Cerebellar nuclear complex (tissue), 1 donor: ENCODE measurements at places on chromosomes 5 and 9.

DNA sequence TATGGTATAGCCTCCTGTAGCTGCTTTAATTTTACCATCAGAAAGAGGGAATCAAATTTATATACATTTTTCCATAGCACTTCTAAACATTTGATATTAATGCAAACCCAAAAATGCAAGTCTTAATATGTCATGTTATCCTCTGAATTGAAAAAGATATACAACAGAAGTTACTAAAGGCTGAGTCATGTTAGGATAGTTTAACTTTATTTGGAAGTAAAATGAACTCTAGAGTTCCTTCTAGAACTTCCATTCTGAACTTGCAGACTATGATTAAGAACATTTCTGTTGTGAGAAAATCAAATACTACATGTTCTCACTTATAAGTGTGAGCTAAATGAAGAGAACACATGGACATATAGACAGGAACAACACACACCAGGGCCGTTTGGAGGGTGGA is 317.3 kb upstream of the PRR16 start:
- no peak for DNase-seq

GRCh38 chr5:179263391-179264052 is 81.7 kb downstream of the ADAMTS2 start:
- no peak for DNase-seq

DNA sequence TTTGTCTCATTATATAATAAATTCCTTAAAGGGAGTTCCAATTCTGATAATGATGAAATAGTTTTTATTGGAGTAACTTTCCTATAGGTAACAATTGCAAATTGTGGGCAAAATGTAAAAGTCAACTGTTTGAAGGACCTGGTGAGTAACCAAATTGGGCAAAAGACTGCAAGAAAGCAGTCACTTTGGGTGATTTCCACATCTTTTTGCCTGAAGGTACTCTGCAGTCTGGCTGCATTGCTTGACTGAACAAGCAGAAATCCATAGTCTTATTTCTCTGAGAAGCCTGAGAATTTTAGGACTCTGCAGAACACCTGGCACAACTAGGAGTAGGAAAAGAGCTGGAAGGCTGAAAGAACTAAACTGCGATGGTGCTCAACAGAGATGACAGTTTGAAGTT is 114.9 kb downstream of the HOMER1 start:
- no peak for DNase-seq

- DNase-seq = no peak
Measured at GRCh38 chr5:14937254-14937653, 65.7 kb upstream of the ANKH start.

DNA sequence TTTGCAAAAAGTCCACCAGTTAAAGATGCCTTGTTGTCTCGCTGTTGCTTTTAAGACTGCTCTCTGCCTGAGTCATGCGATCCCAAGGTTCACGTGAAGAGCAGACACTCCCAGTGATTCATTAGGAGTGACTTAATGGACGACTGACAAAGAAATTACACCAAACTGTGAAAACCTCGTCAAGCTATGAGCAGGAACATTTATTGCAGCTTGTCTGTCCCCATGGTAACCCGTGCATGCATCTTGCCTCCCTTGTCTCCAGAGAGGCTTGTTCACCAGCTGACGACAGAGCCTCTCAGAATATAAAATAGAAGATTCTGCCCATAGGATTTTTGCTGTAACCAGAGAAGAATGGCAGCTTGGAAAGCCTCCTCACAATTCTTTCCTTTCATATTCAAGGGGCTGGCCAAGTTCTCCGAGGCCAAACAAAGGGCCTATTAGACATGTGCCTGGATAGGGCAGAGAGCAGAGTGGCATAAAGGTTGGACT is 352.7 kb downstream of the SPOCK1 start:
- DNase-seq = no peak

DNA sequence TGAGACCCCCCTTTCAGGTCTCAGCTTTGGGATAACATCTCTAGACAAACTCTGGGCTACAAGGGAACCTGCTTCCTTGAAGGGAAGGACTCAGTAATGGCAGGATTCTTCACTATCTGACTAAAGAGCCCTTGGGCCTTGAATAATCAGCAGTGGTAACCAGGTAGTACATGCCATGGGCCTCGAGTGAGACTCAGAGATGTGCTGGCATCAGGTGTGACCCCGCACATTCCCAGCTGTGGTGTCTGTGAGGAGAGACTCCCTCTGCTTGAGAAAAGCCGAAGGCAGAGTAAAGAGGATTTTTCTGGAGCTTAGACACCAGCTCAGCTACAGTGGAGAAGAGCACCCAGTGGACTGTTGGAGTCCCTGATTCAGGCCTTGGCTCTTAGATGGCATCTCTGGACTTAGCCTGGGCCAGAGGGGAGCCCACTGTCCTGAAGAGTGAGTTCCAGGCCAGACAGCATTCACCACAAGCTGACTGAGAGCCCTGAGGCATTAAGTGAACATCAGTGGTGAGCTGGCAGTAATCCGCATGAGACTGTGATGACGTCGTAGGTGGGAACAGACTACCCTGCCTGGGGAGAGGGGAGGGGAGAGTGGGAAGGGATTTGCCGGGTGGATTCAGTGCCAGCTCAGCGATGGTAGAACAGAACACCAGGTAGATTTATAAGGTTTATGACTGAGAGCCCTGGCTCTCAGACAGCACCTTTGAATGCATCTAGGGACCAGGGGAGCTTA is 5.3 kb upstream of the ZNF782 start:
- DNase-seq = no peak
